IPS DF 19.7 (cell line): ENCODE measurements at places on chromosomes 12 and 14.

DNA sequence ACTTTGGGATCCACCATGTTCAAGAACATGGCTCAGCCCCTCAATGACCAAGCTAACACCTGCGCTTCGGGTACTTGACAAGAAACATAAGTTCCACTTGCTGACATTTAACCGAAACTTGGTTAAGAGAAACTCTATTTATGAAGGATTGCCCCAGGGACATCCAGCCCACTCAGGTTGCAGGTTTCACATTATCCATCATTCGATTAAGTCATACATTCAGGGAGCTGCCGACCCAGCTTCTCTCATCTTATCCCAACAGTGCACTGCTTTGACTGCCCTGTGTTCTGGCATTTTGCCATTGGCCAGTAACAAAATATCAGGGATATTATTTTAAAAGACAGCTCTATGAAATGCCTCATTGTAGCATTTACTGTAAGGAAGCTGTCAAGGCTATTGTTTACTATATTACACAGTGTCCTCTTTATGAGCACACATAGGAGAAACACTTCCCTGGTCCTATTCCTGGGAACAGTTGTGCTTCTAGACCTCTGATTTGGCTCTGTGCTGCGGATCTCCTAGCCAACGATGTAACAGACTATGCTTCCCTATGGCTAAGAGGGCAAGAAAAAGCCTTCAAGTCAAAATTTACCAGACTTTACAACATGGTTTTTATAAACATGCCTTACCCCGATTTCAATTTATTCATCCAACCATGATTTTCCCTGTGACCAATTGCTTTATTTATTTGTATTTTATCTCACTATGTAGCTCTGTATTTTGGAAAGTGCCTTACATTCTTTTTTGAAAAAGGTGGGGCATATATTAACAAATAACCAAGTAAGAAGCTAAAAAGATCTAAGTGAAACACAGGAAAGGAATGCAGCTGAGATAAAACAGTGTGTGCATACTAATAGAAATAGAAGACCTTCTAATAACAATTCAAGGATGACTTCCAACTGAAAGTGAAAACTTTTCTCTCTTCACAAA is 109.3 kb downstream of the ITPR2 start:
- DNase-seq, result no peak

- DNase-seq, result no peak
These were observed 35.5 kb downstream of the TCTN1 start for GRCh38 chr12:110649341-110649847.

- no peak for DNase-seq
These were observed 75.5 kb downstream of the FBXL14 start for GRCh38 chr12:1518591-1519516.

- no peak for DNase-seq
These were observed 227.7 kb upstream of the CRY1 start for GRCh38 chr12:107320929-107321631.

- no peak for DNase-seq
These were observed 22.1 kb downstream of the OR10P1 start for GRCh38 chr12:55658635-55659391.

DNA sequence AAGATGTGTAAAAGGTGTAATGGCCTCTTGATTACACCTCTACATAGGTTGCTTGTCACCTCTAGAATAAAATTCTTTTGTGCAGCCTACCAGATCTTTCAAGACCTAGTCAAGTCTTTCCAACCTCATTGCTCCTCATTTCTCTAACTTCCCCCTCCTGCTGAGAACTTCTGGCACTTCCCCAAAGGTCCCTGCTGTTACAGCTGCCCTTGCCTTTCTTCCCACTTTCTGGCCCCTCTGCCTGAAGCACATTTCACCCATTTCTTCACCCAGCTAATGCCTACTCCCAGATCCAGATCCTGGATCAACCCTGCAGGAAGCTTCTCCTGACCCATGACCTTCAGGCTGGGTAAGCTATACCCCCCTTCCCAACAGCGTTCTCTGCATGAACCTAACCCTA is 1.5 kb downstream of the TSHR start:
- DNase-seq, result no peak

GRCh38 chr14:42429401-42429800 is 822.7 kb downstream of the LRFN5 start:
- DNase-seq, result no peak

- no peak for DNase-seq
These were observed 276.4 kb downstream of the DPF3 start for GRCh38 chr14:72617391-72618031.

DNA sequence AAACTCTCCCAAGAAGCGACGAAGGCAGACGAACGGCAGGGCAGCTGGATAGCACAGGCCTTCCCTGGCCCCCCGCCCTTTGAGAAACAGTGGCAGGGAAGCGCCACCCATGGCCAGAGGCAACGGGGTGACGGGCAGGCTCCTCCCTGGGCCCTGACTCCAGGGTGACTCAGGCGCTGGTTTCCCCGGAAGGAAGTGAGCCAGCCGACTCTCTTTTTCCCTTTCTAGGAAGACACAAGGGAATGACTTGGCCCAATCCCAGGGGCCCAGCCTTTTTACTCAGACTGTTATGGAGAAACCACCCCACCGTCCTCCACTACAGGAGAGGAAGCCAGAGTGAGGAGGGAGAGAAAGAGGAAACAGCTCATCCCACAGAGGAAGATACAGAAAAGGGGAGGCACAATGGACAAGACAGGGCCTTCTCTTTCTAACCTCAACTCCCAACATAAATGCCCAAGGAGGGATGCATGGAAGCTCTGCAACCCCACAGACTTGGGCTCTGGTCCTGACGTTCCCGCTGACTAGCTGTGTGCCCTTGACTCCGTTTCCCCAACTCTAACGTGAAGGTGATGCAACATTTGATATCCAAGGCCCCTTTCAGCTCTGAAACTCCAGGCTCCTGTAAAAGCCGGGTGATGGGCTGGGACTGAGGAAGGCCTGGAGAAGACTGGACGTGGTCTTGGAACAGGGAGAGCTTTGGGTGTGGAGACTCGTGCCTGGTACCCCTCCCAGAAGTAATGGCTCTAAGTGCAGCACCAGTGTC is 27.9 kb downstream of the ACTN1 start:
- DNase-seq, result no peak

- no peak for DNase-seq
These were observed at the start of gene RILPL1 for GRCh38 chr12:123533672-123534643. Gene RILPL1, minus strand, starts transcription at chr12:123533719. Its CDS starts 237 bp downstream, at chr12:123533482.

- no peak for DNase-seq
These were observed 196.6 kb upstream of the TMTC1 start for GRCh38 chr12:29980304-29980703.

- DNase-seq, result no peak
These were observed 29.1 kb upstream of the KCNK10 start for GRCh38 chr14:88351966-88352691.

- no peak for DNase-seq
These were observed 903.7 kb upstream of the USP15 start for GRCh38 chr12:61356485-61356884.

- no peak for DNase-seq
These were observed 85.0 kb upstream of the ARID2 start for GRCh38 chr12:45644541-45644940.

- no peak for DNase-seq
These were observed 198.0 kb downstream of the ZFP36L1 start for GRCh38 chr14:68594737-68595380.

- DNase-seq, result no peak
These were observed 38.8 kb upstream of the ATF7IP start for GRCh38 chr12:14326699-14327098.

GRCh38 chr12:26162905-26163304 is 32.5 kb upstream of the SSPN start:
- DNase-seq, result no peak

- no peak for DNase-seq
These were observed 5.3 kb upstream of the CDCA4 start for GRCh38 chr14:105026033-105026785.

DNA sequence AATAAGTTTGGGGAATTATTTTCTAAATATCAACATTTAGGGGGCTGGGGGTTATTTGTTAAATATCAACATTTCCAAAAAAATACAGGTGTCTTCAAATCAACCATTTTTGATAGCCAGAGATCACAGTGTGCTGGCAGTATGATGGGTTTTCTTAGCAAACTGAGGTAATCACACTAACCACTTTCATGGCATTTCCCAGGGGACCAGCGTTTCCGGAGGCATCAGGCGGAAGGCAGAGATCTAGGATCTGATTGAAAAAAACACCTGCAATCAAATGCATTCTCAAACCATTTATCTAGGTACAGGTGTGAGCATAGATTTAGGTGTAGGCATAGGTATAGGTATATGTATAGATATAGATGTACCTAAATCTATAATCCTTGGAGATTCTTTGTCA is 34.6 kb downstream of the GLRX5 start:
- no peak for DNase-seq

DNA sequence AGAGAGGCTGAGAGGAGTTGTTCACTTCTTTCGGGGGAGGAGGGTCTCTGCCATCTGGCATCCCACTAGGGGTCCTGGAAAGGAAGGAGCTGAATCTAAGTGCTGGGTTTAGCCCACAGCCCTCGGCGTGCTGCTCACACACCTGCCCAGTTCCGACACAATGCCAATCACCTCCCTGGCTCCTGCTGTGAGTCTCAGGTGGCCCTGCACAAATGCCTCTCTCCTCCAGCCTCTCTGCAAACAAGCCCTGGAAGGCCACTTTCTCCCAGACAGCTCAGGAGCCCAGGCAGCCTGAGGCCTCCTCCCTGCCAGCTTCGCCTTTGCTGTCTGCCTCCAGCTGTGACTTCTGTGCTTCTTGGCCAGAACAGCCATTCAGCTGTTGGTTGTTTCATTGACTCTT is 51.2 kb downstream of the SMIM41 start:
- no peak for DNase-seq
